Activated CD8-positive, alpha-beta memory T cell treated with anti-CD3 and anti-CD28 coated beads, Interleukin-2, amount 10 ng/mL, durations not matched to agents 7 days and 5 days (primary cell): ENCODE measurements at places on chromosomes 7 and 10.

- peaks cover 10% of the 10 kb centered on the region for H3K27me3 ChIP-seq
- no peak overlapping the region for H3K4me3 ChIP-seq
- no peak overlapping the region for H3K27ac ChIP-seq
- peaks cover 8% of the 10 kb centered on the region for H3K4me1 ChIP-seq
- H3K36me3 ChIP-seq: no peaks in the 10 kb centered on the region
- DNase-seq: no peak
Measured at GRCh38 chr10:98623176-98623575, 176.4 kb upstream of the HPS1 start.

GRCh38 chr7:87564296-87564963 lies 36.3 kb downstream of the ABCB1 start:
- peaks cover 6% of the 10 kb centered on the region for H3K4me1 ChIP-seq
- no peak overlapping the region for H3K27ac ChIP-seq
- no peak for DNase-seq
- peaks cover 9% of the 10 kb centered on the region for H3K36me3 ChIP-seq

GRCh38 chr7:134343796-134344195 lies 27.1 kb upstream of the SLC35B4 start:
- no peak for DNase-seq
- no peak overlapping the region for H3K4me3 ChIP-seq
- H3K4me1 ChIP-seq: no peaks in the 10 kb centered on the region
- no peak overlapping the region for H3K27ac ChIP-seq

GRCh38 chr10:75987616-75988015 lies 556.2 kb downstream of the LRMDA start:
- no peaks in the 10 kb centered on the region for H3K4me1 ChIP-seq
- H3K27me3 ChIP-seq: no peaks in the 10 kb centered on the region

DNA sequence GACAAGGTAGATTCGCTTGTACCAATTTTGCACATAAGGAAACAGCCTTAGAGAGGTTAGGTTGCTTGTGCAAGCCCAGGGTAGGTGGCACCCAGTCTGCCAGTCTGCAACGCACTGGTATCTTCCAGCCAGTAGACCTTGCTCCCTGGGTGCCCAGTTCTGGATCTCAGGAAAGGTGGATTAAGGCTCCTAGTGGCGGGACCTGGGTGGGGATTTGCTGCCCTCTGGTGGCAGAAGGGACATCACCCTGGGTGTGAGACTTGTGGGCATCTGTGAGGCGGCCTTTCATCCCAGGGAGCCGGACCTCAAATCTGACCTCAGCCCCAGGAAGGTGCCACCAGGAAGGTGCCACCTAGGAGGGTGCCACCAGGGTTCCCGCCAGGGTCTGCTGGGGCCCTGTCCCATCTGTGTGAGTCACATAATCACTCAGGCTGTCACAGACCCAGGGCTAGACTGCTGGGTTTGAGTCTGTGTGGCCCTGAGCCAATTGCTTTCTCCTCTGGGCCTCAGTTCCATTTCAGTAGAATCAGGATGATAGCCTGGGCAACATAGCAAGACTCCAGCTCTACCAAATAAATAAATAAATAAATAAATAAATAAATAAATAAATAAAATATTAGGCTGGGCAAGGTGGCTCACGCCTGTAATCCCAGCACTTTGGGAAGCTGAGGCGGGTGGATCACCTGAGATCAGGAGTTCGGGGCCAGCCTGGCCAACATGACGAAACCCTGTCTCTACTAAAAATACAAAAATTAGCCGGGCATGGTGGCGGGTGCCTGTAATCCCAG lies 5.3 kb upstream of the PRKRIP1 start:
- H3K36me3 ChIP-seq: peaks cover 12% of the 10 kb centered on the region
- no peak overlapping the region for H3K4me3 ChIP-seq
- no peaks in the 10 kb centered on the region for H3K27me3 ChIP-seq
- no peak overlapping the region for H3K27ac ChIP-seq
